ENCODE measurements at places on chromosomes 6 and 20. TPM values are rescaled to one million over a fixed set of nuclear protein-coding genes. Genes with fewer than 3 reads are reported as not detected.

- DNase-seq: no peak
These were observed 28.2 kb downstream of the SLC12A5 start for GRCh38 chr20:46056970-46057855.

- no peak for DNase-seq
These were observed 236.0 kb upstream of the ECI2 start for GRCh38 chr6:4371207-4371921.

GRCh38 chr6:118296129-118296901, 251.8 kb upstream of the PLN start:
- DNase-seq: no peak

- DNase-seq: no peak
These were observed 496 bp downstream of the TMEM242 start for GRCh38 chr6:157322792-157323254.

- DNase-seq: no peak
These were observed 559.9 kb downstream of the EPM2A start for GRCh38 chr6:145175470-145175869.

DNA sequence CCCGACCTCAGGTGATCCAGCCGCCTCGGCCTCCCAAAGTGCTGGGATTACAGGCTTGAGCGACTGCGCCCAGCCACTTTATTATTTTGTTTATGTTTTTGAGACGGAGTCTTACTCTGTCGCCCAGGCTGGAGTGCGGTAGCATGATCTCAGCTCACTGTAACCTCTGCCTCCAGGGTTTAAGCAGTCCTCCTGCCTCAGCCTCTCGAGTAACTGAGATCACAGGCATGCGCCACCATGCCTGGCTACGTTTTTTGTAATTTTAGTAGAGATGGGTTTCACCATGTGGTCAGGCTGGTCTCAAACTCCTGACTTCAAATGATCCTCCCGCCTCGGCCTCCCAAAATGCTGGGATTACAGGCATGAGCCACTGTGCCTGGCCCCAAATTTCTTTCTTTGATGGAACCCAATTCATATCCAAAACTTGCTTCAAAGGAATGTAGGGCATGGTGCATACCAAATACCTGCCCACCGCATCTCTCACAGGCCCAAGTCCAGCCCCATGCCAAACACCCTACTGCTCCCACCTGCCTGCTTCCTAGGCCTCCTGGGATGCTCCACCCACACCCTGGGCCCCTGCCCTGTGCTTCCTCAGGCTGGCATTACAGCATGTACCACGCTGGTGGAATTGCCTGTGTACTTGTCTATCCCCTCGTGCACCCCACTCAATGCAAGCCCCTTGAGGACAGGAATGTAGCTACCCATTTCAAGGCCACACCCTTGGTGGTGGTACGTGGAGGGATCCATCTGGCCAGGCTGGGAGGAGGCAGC, 4.9 kb upstream of the HMGA1 start:
- no peak for DNase-seq

DNA sequence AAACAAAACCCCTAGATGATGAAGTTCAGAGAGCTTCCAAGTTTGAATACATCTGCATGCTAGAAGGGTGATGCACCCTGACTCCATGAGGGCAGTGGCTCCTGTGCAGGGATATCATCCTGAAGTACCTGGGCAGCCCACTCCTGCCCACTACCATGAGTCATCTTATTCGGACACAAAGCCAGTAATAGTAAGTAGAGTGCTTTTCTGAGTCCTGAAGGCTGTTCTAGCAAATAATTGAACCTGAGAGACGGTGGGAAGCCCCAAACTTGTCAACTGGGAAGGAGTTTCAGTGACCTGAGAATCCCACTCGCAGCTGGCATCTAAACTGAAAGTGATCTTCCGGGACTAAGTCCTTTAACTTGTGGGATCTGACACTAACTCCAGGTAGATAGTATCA, 152.9 kb upstream of the COL21A1 start:
- DNase-seq: no peak

- DNase-seq: no peak
These were observed 207.0 kb upstream of the HDDC2 start for GRCh38 chr6:125508793-125509192.

GRCh38 chr6:140677781-140678528, 1303.5 kb upstream of the CITED2 start:
- no peak for DNase-seq

GRCh38 chr6:148969603-148970061, 222.8 kb downstream of the UST start:
- no peak for DNase-seq

GRCh38 chr20:38296433-38296832, 7.5 kb upstream of the BPI start:
- no peak for DNase-seq

DNA sequence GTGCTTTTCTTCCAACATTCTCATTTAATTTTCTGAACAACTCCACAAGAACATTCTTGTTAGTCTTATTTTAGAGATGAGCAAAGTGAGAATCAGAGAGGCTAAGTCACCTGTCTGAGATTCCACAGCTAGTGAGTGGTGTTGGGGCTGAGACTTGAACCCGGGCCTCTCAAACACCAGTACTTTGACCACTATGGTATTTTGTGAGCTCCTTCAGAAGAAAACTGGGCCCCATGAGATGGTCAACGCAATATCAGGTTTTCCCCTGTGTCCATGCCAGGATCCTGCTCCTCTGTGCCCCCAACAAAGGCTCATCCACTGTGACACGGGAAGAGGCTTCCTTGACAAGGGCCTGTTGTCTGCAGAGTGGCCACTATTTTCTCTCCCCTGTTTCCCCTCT, 51.9 kb downstream of the MAFB start:
- DNase-seq: no peak

DNA sequence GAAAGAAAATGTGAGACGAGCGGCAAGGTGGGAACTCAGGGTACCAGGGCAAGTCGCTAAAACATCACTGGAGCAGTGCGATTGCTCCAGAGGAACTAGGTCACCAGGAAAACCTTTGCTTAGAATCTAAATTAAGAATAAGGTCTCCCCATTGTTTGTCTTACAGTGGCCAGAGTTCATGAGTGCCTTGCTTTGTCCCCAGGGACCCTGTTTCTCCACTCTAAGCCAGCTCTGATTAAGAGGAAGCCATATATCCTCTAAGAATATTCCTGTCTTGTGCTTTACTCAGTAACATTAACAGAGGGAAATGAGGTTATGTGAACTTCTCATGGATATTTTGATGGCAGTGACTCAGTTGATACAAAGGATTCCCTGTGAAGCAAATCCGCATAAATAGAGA, 305.8 kb downstream of the CD83 start:
- no peak for DNase-seq

GRCh38 chr20:12969071-12969669, 39.6 kb upstream of the SPTLC3 start:
- no peak for DNase-seq

GRCh38 chr6:23088761-23089160, 519.4 kb downstream of the HDGFL1 start:
- DNase-seq: no peak

DNA sequence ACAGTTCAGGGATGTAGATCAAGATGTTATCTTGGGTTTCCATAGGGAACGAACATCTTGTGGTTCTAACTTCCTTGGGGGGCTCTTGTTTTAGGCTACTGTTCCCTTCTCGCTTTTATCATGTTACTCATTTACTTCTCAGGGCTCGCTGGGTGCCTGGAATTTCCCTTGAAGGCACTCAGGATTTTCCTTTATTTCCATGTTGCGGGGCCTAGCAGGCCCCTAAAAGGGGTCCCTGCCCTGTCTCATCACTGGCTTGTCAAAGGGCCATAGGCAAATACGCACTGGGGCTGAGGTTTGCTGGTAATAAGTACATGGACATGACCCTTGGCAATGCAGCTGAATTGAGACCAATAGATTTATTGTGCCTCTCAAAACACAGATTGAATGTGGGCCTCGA, 262.3 kb downstream of the CDH4 start:
- no peak for DNase-seq

DNA sequence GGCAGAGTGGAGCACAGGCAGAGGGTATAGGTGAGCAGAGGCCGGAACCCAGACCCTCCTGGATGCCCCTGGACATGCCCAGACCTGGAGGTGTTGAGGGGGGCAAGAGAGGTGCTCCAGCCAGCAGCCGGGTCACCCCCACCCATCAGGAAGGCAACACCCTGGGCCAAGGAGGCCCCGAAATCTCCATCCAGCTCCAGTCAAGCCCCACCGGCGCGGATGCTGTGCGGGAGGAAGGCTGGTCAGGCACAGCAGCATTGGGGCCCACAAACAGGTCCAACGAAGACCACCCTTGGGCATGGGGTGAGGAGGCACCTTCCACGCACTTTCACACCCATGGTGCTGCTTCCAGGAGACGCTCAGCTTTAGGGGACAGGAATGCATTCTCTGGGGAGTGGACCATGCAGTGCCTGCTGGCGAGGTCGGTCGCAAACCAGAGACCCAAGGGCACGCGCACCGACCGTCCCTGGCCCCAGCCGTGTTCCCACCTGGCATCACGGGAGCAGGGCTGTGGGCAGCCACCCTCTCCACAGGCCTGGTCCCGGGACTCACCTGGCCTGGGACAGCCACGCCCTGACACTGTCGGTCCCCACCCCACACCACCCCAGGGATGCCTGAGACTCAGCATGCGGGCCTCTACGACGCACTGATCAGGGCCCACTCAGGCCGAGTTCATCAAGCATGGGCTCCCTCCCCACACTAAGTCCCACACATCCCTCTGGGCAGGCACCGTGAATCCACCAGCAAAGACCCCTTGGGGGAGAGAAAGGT, 43.6 kb upstream of the ZBP1 start:
- no peak for DNase-seq

GRCh38 chr20:25019381-25020155, 27.0 kb upstream of the APMAP start:
- no peak for DNase-seq

DNA sequence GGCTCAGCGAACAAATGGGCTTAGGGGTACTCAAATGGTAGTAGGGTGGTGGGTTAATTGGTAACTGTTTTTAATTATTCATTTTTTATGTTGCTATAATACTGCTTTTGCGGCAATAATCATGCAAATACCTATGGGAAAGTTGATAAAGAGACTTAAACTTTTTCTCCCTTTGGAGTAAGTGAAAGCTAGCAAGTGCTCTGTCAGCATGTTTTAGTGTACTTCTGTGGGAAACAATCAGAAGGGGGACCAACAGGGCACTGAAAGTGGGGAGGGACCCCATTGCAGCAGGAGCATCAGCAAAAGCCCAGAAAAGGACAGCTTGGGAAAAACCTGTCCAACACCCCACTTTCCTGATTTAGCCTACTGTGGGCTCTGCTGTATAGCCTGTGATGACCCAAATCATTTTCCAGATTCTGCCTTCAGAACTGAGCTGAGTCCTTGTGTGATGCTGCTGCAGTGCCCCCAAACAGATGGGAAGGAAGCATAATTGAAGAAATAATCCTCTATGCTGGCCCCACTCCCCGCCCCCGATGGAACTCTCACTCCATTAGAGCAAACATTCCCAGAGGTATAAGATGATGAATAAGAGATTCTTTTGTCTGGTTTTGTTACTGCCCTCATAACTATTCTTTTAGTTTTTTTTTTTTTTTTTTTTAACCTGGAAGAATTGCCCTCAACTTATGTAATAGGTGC, 322.8 kb downstream of the CD83 start:
- DNase-seq: no peak

DNA sequence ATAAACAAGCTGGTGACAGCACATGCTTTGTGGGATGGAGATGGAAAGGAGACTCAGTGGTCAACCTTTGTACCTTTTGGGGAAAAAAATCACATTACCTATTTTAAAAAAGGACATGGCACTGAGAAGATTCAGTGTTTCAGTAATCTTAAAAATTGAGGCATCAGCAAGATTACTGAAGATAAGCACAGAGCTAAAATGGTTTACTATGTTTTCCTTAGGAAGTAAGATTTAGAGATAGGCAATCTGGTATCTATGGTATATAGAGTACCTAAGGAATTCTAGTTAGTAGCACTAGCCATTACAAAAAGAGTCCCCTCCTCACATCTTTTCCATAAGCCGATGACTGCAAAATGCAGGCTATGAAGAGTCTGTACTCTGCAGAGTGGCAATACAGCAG, 35.7 kb downstream of the TOMM6 start:
- no peak for DNase-seq

DNA sequence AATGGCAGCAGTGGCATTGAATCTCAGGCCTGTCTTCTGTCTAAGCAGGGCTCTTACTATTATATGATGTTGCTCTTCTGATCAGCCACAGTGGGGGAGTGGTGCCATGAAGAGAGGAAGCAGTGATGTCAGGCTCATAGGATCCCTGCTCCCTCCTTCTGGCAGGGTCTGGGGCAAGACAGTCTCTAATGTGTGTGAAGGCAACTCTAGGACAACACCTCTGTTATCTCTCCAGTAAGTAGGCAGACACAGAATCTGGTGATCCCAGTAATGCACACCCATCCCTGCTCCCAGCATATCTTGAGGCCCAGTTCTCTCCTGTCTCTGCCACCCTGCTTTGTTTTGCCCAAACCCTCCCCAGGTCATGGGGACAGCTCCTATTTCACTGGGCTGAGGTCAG, 8.8 kb downstream of the C20orf202 start:
- no peak for DNase-seq

The SS18L1 gene
- total RNA-seq: 18.0 TPM

The SNRPB gene
- total RNA-seq: 52.0 TPM

The GPSM3 gene
- 2.2 TPM for total RNA-seq

The PDE7B gene
- 34.2 TPM for total RNA-seq

The BMP5 gene
- 78.7 TPM for total RNA-seq

The PI3 gene
- total RNA-seq: not detected

The CNR1 gene
- 5.6 TPM for total RNA-seq

The NKAIN2 gene
- total RNA-seq: 1.7 TPM

The SLC22A16 gene
- total RNA-seq: 0.63 TPM

All from urinary bladder (tissue), 4 donors.